Stimulated activated CD4-positive, alpha-beta T cell treated with anti-CD3 and anti-CD28 coated beads, Interleukin-2, amount 100 ng/mL, for 4 hours (primary cell): ENCODE measurements at places on chromosomes 12 and 14.

DNA sequence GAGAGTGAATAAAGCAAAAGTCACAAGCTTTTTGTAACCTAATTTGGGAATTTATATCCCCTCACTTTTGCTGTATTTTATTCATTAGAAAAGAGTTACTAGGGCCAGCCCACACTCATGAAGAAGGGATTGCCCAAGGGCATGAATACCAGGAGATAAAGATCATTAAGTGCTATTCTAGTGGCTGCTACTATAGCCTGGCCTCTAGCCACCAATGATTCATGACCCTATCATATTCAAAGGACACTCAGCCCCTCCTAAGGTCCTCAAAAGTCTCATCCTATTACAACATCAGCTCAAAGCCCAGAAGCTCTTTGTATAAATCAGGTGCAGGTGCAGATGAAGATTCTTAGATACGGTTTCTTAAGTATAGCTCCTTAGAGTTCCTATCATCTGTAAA, 518.1 kb downstream of the TRHDE start:
- DNase-seq = no peak

GRCh38 chr12:12807970-12808702, 5.0 kb upstream of the DDX47 start:
- DNase-seq = peak; percentile 19

- DNase-seq = no peak
Measured at GRCh38 chr14:29900609-29901350, 26.9 kb downstream of the PRKD1 start.

DNA sequence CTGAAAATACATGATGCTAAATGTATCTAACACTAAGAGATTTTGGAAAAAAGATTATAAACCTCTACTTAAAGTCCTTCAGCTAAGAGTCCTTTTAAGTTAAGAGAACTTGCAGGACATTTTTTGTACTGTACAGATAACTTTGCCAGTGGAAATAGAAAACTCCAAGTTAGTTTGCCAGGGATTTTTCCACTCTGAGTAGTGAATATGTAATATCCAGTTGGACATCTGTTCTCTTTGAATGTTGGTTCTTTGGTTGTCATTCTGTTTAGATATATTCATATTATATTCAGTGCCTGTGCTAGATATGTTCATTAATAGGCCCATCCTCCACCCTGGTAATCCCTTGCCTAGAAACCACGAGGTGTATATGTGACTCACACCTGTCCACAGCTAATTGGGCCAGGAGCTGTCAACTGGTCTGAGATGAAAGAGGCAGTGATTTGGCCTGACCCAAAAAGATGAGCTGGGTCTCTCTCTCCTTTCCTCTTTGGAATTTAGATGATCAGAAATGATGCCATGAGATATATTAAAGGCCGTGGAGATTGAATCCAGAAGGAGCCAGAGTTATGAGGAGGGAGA, 261.0 kb upstream of the LRIG3 start:
- no peak for DNase-seq

GRCh38 chr12:124921200-124922031, 7.0 kb upstream of the UBC start:
- peak; percentile 51 for DNase-seq

DNA sequence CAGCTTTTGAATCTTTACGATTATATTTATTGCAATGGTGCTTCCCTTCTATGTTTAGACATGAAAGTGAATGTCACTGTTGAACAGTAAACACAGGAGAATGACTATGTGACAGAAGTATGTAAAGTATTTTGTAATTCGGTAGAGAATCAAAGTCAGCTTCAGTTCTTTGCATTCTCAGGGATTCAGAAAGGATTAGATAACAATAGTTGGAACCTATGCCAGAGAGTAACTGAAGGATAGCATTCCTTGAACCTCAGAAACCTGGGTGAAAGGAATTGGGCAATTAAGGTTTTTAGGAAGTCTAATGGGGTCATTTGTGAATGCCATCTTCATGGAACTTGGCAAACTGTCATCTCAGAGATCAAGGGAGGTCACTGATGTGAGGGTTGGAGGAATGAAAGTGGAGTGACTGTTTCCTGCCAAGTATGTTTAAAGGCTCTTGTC, 305.3 kb upstream of the DDHD1 start:
- no peak for DNase-seq

GRCh38 chr14:103108749-103109207, 14.3 kb downstream of the EXOC3L4 start:
- DNase-seq = no peak

DNA sequence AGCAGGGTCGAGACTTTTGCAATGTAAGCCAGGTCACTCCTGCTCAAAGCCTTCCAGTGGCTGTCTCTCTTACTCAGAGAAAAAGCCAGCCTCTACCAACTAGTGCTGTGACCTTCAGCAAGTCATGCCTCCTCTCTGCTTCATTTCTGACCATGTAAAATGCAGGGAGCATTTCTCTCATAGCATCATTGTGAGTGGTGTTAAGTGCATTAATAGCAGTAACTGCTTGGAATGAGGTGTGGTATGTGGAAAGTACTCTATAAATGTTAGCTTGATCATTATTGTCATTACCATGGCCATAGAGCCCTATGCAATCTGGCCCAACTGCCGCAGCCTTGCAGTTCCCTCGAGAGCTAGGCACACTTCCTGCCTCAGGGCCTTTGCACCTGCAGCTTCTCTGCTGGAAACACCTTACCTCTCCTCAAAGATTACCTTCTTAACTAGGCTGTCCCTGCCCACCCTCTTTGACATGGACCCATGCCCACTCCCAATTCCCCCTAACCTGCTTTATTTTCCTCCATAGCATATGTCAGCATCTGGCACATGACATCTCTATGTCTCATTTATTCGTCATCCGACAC, 10.9 kb downstream of the PLEKHD1 start:
- no peak for DNase-seq

GRCh38 chr12:77949943-77950342, 119.2 kb downstream of the NAV3 start:
- DNase-seq = no peak

- no peak for DNase-seq
Measured at GRCh38 chr12:52913431-52913821, 8.6 kb upstream of the KRT8 start.

DNA sequence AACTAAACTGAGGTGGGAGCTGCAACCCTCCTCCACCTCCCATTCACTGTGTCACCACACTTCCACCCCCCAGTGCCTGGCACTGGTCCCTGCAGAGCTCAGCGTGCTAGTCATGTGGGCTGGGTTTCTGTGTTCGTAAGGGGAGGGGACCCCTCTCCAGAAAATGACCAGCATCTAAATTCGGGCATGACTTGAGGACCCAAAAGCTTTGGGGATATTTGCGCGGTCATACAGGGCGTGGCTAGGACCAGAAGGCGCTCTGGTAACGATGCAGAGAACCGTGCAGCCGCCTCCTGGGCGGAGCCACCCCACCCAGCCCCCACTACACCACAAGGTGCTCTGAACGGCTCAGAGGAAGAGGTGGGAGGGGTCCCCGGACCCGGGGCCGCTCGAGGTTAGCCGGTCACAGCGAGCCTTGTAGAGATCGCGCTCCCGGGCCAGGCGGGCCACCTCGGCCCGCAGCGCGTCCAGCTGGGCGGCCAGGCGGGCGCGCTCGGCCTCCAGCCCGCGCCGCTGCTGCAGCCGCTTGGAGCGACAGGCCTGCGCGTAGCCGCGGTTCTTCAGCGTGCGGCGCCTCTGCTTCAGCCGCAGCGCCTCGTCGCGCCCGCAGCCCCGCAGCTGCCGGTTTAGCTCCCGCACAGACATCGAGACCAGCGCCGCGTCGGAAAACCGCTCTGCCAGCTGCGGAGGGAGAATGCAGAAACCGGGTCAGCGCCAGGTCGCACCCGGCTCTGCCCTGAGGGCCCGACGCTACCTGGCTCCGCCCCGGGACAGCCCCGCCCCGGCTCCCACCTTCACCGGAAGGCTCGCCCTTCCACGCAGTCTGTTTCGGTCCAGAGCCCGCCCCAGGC, 9.8 kb downstream of the CPNE6 start:
- DNase-seq = peak; percentile 49

DNA sequence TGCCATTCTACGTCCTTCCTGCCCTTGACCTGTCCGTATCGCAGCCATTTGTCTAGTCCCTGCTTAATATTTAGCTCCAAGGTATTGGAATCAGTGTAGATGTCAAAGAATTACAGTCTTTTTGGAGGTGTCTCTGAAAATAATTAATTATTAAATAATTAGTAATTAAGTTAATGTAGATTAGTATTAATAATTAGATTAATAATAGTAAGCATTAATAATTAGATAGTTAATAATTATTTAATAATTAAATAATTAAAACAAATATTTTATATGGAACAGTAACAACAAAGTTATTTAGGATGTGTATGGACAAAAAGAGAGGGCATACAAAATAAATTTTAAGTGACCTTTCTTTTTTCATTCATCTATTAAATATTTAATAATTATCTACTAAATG, 639.6 kb downstream of the AACS start:
- DNase-seq = no peak

- no peak for DNase-seq
Measured at GRCh38 chr12:44038411-44038810, 202.5 kb downstream of the TMEM117 start.

- DNase-seq = no peak
Measured at GRCh38 chr12:120227233-120228040, 26.5 kb upstream of the RPLP0 start.

DNA sequence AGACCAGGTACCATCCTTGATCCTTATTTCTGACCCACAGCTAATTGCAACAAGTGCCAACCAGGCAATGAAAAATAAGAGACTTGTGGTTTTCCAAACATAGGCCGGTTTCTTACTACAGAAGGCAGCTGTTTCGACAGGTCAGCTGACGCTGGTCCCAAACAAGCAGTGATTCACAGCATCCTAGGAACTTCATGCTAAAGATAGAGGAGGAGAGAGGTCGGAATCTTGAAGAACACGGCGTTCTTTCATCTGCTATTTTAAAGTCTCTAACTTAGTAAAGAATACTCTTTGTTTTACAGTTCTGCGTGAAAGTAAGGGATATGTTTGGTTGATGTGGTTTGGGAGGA, 28.1 kb upstream of the ADGRD1 start:
- no peak for DNase-seq

GRCh38 chr14:56137453-56137807, 19.2 kb downstream of the PELI2 start:
- no peak for DNase-seq

GRCh38 chr12:92300777-92301176, 155.1 kb upstream of the BTG1 start:
- DNase-seq = no peak

DNA sequence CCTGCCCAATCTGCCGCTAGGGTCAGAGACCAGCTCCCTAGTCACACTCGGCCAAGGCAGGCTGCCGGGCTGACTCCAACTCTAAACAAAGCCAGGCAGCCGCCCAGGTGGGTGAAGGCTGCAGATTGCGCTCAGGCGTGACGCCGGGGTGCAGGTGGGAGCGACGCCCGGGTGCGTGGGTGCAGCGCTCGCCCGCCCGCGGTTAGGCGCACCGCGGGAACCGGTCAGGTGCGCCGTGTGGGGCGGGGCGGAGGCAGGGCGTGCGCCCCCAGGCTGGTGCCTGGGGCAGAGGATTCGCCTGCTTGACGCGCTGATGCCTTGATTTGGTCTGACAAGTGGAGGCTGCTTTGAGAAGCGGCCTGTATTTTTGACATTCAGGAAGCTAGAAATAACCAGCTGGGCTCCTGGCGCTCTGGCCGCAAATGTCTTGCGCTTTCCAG, 126.7 kb upstream of the HIF1A start:
- peak; percentile 73 for DNase-seq

DNA sequence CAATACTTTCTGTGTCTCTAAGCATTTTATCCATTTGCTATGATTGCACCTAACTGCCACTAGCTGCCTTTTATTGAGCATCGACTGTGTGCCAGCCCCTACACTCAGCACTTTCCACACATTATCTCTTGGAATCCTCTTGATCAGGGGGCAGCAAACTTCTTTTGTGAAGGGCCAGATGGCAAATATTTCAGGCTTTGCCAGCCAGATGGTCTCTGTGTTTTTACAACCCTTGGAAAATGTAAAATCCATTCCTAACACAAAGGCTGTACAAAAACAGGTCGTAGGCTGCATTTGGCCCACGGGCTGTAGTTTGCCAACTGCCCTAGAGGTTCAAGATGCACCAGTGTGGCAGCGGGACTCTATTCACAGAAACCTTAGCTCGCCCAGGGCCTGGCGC, 19.5 kb downstream of the FOXN4 start:
- DNase-seq = no peak

- no peak for DNase-seq
Measured at GRCh38 chr12:8556531-8557097, 15.9 kb upstream of the CLEC4E start.

DNA sequence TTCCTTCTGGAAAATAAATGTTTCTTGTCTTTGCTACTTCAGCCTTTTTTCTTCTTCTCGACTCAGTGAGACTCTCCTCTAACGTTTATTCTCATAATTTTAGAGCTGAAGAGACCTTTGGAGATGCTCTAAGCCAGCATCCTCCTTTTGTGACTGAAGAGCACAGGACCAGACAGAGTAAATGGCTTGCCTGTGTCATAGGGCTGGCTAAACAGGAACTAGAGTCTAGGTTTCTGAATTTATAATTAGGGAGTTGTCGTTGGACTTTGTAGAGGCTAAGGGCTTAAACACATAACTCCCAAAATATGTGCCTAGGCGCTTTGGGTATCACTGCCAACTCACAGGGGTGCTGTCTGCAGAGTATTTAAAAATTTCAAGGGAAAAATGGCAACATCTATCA, 98.5 kb downstream of the FGD4 start:
- DNase-seq = no peak
